ENCODE measurements at places on chromosomes 4 and X. TPM values are rescaled to one million over a fixed set of nuclear protein-coding genes. Genes with fewer than 3 reads are reported as not detected.

Gene DCHS2
- total RNA-seq: under 0.01 TPM

Gene ANTXR2
- 80.4 TPM for total RNA-seq

Gene ATG4A
- total RNA-seq: 15.8 TPM

Gene MAGEB2
- not detected for total RNA-seq

Gene NFXL1
- 5.5 TPM for total RNA-seq

Gene PABPC5
- 1.8 TPM for total RNA-seq

Gene DCAF12L1
- not detected for total RNA-seq

Gene CD38
- under 0.01 TPM for total RNA-seq

Gene CPLX1
- total RNA-seq: not detected

Gene TMSB15B
- 1.6 TPM for total RNA-seq

Gene SSX4
- total RNA-seq: not detected

Gene TLL1
- under 0.01 TPM for total RNA-seq

Gene TEX11
- not detected for total RNA-seq

Gene F8A2
- total RNA-seq: not detected

Gene UGT2A1
- total RNA-seq: 0.13 TPM

Gene ATP2B3
- total RNA-seq: not detected

Gene RAB9B
- 0.66 TPM for total RNA-seq

Gene EOLA2
- total RNA-seq: 12.3 TPM

Gene OSTC
- 199 TPM for total RNA-seq

Gene NAA11
- 0.06 TPM for total RNA-seq

Gene DRP2
- total RNA-seq: 0.12 TPM

Gene SSX2
- total RNA-seq: not detected

Gene SEPSECS
- total RNA-seq: 7.0 TPM

Gene HDX
- total RNA-seq: 2.9 TPM

Gene PCDH11X
- not detected for total RNA-seq

Gene IL13RA1
- total RNA-seq: 93.0 TPM
